ENCODE measurements at places on chromosomes 12 and 14. TPM values are rescaled to one million over a fixed set of nuclear protein-coding genes. Genes with fewer than 3 reads are reported as not detected.

TDRD9 gene
- not detected for polyA plus RNA-seq

VASH1 gene
- 1.4 TPM for polyA plus RNA-seq

RNASE3 gene
- polyA plus RNA-seq = not detected

CNPY2 gene
- 153 TPM for polyA plus RNA-seq

SLC35F4 gene
- not detected for polyA plus RNA-seq

GRCh38 chr12:109650808-109651207, 62.8 kb upstream of the FAM222A start:
- DNase-seq = no peak

DNA sequence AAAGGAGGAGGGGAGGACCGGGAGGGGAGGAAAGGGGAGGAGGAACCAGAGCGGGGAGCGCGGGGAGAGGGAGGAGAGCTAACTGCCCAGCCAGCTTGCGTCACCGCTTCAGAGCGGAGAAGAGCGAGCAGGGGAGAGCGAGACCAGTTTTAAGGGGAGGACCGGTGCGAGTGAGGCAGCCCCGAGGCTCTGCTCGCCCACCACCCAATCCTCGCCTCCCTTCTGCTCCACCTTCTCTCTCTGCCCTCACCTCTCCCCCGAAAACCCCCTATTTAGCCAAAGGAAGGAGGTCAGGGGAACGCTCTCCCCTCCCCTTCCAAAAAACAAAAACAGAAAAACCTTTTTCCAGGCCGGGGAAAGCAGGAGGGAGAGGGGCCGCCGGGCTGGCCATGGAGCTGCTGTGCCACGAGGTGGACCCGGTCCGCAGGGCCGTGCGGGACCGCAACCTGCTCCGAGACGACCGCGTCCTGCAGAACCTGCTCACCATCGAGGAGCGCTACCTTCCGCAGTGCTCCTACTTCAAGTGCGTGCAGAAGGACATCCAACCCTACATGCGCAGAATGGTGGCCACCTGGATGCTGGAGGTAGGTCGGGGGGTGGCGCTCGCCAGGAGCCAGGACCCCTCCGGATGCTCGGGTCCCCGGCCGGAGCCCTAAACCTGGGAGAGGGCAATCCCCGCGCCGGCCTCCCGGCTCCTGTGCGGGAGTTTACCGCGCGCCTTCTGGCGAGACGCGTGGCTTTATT, at the start of gene CCND2:
Gene CCND2 (plus strand): TSS at position 111 of the 744 bp plus-strand sequence. CDS start 279 bp downstream, at position 390.
- DNase-seq = peak; percentile 88

GLT8D2 gene
- not detected for polyA plus RNA-seq
